ENCODE measurements at places on chromosomes 11 and 22. TPM values are rescaled to one million over a fixed set of nuclear protein-coding genes. Genes with fewer than 3 reads are reported as not detected.

- no peak overlapping the region for H3K4me3 ChIP-seq
- H3K27me3 ChIP-seq: no peaks in the 10 kb centered on the region
- peaks cover 15% of the 10 kb centered on the region for H3K4me1 ChIP-seq
- no peak for DNase-seq
- H3K27ac ChIP-seq: no peak overlapping the region
These were observed 28.3 kb downstream of the ACER3 start for GRCh38 chr11:76888989-76889388.

DNA sequence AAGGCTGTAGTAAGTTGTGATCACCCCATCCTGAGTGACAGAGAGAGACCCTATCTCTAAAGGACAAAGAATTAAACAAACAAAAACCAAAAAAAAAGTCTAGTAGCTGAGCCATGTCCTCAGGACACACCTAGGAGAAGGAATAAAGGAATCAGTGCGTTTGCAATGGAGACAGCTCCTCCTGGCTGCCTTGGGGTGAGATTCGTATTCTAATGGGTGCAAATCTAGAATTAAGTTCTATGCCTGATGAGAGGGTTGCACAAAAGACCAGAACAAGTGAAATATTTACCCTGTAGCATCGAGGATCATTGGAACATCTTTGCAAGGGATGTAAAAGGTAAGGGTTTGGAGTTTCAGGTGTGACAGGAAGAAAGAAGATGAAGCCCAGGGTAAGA, 70.3 kb upstream of the BMAL1 start:
- no peak overlapping the region for H3K4me3 ChIP-seq
- peaks cover 12% of the 10 kb centered on the region for H3K4me1 ChIP-seq
- H3K27me3 ChIP-seq: no peaks in the 10 kb centered on the region
- no peaks in the 10 kb centered on the region for H3K36me3 ChIP-seq

GPHA2 gene
- total RNA-seq: not detected

SMDT1 gene
- total RNA-seq: 25.1 TPM

DNA sequence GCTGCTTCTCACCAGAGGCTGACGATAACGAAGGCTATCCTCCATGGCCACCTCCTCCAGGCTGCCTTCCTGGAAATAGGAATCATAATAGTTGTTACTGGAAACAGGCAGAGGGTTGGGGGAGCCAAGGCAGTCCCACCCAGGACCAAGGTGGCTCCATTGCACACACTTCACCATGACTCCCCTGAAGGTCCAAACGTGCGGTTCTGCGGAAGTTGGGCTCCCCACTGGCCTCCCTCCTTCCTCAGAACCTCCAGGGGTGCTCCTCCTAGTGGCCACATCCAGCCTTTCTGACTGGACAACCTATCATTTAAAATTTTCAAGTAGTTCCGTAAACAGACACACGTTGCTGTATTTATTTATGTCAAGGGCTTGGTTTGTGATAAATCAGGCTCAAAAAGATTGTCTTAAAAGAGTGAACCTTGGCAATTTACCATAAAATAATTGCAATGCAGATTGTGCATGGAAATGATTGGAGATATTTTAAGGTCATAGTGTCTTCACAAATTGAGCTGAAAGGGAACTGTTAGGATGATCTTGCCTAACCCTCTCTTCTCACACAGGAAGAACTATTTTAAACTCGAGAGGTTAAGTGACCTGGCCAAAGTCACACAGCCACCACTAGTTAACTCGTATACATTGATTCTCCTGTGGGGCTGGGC, 1.4 kb upstream of the TCN2 start:
- peak overlapping the region; percentile 90 for H3K27ac ChIP-seq
- H3K27me3 ChIP-seq: no peaks in the 10 kb centered on the region
- peaks cover 42% of the 10 kb centered on the region for H3K4me1 ChIP-seq

- H3K27me3 ChIP-seq: no peaks in the 10 kb centered on the region
- H3K36me3 ChIP-seq: peaks cover 26% of the 10 kb centered on the region
- H3K27ac ChIP-seq: peak overlapping the region; percentile 98
- DNase-seq: peak; percentile 100
- peaks cover 58% of the 10 kb centered on the region for H3K4me1 ChIP-seq
- peak overlapping the region; percentile 4 for H3K4me3 ChIP-seq
These were observed 271 bp downstream of the FKBP2 start for GRCh38 chr11:64241241-64241490.

- H3K27ac ChIP-seq: no peak overlapping the region
- H3K36me3 ChIP-seq: no peaks in the 10 kb centered on the region
- DNase-seq: no peak
- peaks cover 7% of the 10 kb centered on the region for H3K4me1 ChIP-seq
- H3K27me3 ChIP-seq: no peaks in the 10 kb centered on the region
These were observed 82.6 kb downstream of the RAB30 start for GRCh38 chr11:82988936-82989627.

GRCh38 chr11:112175599-112175952, 264 bp downstream of the BCO2 start:
- no peaks in the 10 kb centered on the region for H3K27me3 ChIP-seq
- H3K4me1 ChIP-seq: peaks cover 12% of the 10 kb centered on the region
- peak overlapping the region; percentile 37 for H3K27ac ChIP-seq
- H3K4me3 ChIP-seq: peak overlapping the region; percentile 35
- DNase-seq: no peak

GRCh38 chr22:39638958-39639357, 68.4 kb downstream of the CACNA1I start:
- H3K27ac ChIP-seq: no peak overlapping the region
- no peaks in the 10 kb centered on the region for H3K36me3 ChIP-seq
- no peaks in the 10 kb centered on the region for H3K27me3 ChIP-seq
- H3K4me1 ChIP-seq: no peaks in the 10 kb centered on the region
- no peak for DNase-seq
- H3K4me3 ChIP-seq: no peak overlapping the region

GRCh38 chr11:57100638-57101331, 81.0 kb upstream of the LRRC55 start:
- H3K27ac ChIP-seq: no peak overlapping the region
- no peaks in the 10 kb centered on the region for H3K27me3 ChIP-seq
- H3K4me1 ChIP-seq: no peaks in the 10 kb centered on the region
- H3K36me3 ChIP-seq: no peaks in the 10 kb centered on the region
- H3K4me3 ChIP-seq: no peak overlapping the region
- DNase-seq: no peak

- no peaks in the 10 kb centered on the region for H3K4me1 ChIP-seq
- no peaks in the 10 kb centered on the region for H3K27me3 ChIP-seq
- no peak overlapping the region for H3K4me3 ChIP-seq
- no peak overlapping the region for H3K27ac ChIP-seq
- no peaks in the 10 kb centered on the region for H3K36me3 ChIP-seq
These were observed 38.0 kb upstream of the IL17RA start for GRCh38 chr22:17046566-17047348.

GRCh38 chr11:132742929-132743328, 789.4 kb downstream of the OPCML start:
- DNase-seq: no peak
- H3K27me3 ChIP-seq: no peaks in the 10 kb centered on the region
- H3K4me1 ChIP-seq: no peaks in the 10 kb centered on the region
- no peaks in the 10 kb centered on the region for H3K36me3 ChIP-seq
- no peak overlapping the region for H3K27ac ChIP-seq

RFPL2 gene
- not detected for total RNA-seq

DNA sequence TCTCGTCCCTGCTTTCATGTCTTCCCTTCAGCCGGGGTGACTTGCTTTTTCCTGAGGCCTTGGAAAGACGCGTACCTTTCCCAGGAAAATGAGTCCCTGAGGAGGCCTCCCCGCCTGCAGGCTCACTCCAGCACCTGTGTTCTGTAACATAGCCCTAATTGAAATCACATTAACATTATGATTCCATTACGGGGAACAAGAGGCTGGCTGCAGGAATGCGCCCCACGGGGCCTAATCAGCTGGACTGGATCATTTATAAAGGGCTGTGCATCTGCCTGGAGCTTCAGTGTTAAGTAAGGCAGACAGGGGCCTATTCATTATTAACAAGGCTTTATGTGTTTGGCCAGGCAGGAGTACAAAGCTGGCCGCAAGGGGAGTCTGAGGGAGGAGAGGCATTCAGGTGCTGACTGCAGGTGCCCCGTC, 41.9 kb upstream of the TSPAN18 start:
- H3K36me3 ChIP-seq: no peaks in the 10 kb centered on the region
- no peaks in the 10 kb centered on the region for H3K27me3 ChIP-seq
- DNase-seq: no peak
- no peaks in the 10 kb centered on the region for H3K4me1 ChIP-seq
- H3K27ac ChIP-seq: no peak overlapping the region
- no peak overlapping the region for H3K4me3 ChIP-seq

CHST1 gene
- 2.1 TPM for total RNA-seq

- H3K27ac ChIP-seq: no peak within 1 kb of the TSS
- H3K27me3 ChIP-seq: no peaks in the 10 kb centered on the region
- DNase-seq: no peak
- no peaks in the 10 kb centered on the region for H3K36me3 ChIP-seq
- peaks cover 6% of the 10 kb centered on the region for H3K4me1 ChIP-seq
These were observed at the start of gene SEC14L3 for GRCh38 chr22:30471616-30472318. Gene SEC14L3, minus strand, starts transcription at chr22:30472017. Its CDS starts 59 bp downstream, at chr22:30471958.

VPREB1 gene
- total RNA-seq: not detected

- H3K4me1 ChIP-seq: peaks cover 41% of the 10 kb centered on the region
- H3K27ac ChIP-seq: peak overlapping the region; percentile 27
- no peak for DNase-seq
- no peaks in the 10 kb centered on the region for H3K36me3 ChIP-seq
These were observed 8.3 kb downstream of the TSPO start for GRCh38 chr22:43159484-43160178.

DNA sequence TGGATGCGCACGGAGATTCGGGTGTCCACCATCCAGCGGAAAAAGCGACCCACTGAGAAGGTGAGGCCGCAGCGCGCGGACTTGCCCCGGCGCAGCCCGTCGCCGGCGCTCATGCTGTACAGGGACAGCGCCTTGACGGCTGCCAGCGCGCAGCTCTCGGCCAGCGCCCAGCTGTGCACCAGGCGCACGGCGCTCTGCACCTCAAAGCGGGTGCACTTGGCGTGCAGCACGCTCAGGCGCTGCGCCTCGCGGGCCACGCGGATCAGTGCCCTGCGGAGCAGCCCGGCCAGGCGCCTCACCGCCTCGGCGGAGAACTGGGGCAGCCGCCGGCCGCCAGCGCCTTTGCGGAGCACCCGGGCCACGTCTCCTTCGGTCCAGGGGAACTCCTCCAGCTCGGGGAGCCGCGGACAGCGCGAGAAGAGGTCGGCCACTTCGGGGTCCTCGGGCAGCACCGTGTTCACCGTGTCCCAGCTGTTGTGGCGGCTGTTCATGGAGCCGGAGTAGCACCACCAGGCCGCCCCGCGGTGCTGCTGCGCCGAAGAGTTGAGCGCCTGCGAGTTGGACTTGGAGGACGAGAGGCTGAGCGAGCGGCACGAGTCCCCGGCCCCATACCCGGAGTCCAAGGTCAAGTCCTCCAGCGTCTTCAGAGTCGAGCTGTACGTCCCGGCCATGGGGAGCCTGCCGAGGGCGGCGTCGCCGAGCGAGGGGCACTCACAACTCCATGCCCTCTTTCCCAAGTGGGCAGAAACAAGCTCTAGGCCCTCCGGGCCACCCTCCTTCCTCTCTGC, 703 bp downstream of the ABTB2 start:
- H3K4me1 ChIP-seq: peaks cover 25% of the 10 kb centered on the region
- H3K4me3 ChIP-seq: peak overlapping the region; percentile 51
- H3K27me3 ChIP-seq: no peaks in the 10 kb centered on the region
- no peaks in the 10 kb centered on the region for H3K36me3 ChIP-seq

Data from upper lobe of left lung (tissue), 6 donors.